ENCODE measurements at places on chromosomes 11 and 22.

GRCh38 chr11:34308913-34309585 is 48.8 kb downstream of the ABTB2 start:
- no peak for DNase-seq

GRCh38 chr11:68962527-68963250 is 18.1 kb downstream of the MRGPRD start:
- no peak for DNase-seq

GRCh38 chr11:13216019-13216710 is 61.4 kb upstream of the BMAL1 start:
- peak; percentile 70 for DNase-seq

GRCh38 chr11:78325274-78325781 is 92.3 kb downstream of the GAB2 start:
- no peak for DNase-seq

DNA sequence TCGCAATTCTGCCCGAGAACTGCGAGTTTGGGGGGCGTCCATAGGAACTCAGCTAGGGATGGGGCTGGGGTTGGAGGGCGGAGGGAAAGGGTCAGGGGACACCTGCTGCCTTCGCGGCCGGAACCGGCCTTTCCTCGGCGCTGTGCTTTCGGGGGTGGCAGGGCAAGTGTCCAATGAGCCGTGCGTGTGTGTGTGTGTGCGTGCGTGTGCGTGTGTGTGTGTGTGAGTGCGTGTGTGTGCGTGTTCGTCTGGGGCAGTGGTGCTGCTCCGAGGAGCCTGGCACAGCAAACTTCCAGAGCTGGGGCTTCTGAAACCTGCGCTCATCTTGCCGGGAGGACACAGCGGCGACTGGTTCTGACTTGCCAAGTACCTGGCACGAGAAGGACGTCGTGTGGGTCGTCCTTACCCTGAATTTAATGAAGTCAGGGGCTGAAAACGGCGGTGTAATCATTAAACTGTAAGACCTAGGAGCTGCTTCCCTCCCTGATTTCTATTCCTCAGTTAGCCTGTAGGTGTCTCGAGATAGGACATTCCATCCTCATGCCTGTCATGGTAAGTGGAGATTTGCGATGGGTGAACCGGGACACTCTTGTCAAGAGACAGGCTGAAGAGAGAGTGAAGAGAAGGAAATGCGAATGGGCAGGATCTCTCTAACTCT is 27.0 kb upstream of the AMOTL1 start:
- no peak for DNase-seq

DNA sequence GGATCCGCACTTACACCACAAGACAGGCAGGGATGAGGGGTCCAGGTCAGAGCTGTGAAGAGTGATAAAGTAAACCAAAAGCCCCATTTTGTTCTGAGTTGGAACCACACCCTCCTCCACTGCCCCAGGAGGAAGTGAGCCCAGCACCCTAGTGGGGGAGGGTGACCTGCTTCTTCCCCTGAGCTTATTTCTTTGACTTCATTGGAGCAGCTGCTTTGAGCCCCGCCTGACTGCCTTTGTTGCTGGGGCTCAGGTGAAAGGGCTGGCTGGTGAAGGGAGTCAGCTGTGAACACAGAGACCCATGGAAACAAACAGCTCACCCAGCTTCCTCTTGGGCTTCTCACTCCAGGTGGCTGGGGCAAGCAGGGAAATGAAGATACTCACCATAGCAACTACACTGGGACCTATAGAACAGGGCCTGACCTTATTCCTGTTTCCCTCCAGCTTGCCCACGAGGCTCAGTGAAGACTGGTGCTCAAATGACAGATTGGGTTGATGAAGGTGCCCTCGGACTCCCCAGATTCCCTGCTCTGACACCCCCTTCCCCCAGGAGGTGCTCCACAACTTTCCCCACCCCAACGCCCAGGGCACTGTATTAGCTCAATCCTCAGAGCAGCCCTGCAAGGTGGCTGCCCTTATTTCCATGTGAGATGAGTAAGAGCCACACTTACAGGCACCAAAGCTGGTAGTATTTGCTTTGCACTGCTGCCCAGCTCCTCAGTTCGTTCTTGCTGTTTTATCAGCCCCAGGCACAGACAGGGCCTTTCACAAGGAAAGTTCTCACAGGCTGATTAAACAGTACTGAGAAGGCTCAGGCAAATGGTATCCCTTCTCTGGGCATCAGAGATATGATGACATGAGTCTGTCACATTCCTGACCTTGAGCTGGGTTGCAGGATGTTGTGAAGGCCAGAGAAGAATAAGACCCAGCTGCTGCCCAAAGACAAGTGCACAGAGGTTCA is 2.4 kb downstream of the UCP2 start:
- peak; percentile 71 for DNase-seq

- DNase-seq = no peak
Observed at GRCh38 chr11:19867064-19867463, 154.4 kb downstream of the NAV2 start.

GRCh38 chr11:21710809-21711208 is 482.1 kb upstream of the ANO5 start:
- no peak for DNase-seq

- no peak for DNase-seq
Observed at GRCh38 chr11:100578831-100579311, 108.2 kb upstream of the ARHGAP42 start.

DNA sequence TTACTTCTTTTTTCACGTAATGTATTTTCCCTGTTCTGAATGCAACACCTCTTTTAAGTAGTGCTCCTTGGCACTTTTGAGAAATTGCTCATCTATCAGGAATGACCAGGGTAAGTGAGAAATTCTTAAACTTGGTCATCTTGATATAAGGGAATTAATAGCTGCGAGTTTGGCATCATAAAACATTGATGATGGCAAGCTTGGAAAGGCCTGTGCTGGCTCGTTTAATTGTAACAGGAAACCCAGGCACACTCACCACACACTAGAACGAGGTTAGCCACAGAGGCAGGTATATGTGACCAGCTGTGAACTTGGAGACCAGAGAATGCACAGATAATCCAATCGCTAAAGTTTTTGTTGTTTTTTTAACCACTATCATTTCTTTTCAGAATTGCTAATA is 24.3 kb downstream of the FAM118A start:
- no peak for DNase-seq

- DNase-seq = no peak
Observed at GRCh38 chr11:30210357-30210756, 20.5 kb upstream of the FSHB start.

- DNase-seq = no peak
Observed at GRCh38 chr22:46090631-46091201, 59.6 kb upstream of the PPARA start.

DNA sequence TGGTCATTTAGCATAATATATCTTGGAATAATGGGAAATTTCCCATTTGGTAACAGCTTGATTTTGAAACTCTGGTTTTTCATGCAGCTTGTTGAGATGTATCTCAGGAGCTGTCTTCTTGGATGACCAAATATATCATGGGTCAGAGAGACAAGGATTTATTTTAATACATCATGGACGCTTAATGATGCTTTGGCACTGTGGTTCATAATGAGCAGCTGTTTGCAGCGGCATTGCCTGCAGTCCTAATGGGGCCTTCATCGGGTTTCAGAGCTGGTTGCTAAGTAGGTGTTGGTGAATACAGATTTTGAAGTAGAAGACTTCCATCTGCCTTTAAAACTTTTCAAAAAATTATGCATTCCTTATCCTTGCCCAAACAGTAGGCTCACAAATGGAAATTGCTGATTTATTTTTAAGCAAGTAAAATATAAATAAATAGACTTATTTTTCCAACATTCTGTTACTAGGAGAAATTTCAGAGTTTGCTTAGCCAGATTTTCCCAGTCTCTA is 389.5 kb upstream of the FAT3 start:
- DNase-seq = no peak

GRCh38 chr22:49502126-49502826 is 325.4 kb downstream of the BRD1 start:
- DNase-seq = no peak

DNA sequence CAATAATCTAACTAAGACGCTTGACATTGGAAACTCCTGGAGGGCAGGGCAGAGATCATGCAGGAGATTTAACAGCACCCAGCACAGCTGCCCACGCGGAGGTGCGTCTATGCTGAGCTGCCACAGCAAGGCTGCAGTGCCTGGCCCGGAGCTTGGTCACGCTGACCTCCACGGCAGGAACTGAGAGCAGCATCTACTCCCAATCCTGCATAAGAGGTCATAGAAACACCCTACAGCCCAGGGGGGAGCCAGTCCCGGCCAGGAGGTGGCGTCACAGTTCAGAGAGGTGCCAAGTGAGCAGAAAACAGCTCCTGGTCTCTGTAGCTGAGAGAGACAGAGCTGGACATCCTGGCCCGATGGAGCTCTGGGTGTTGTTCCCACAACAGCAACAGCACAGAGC is 121.1 kb upstream of the TMEM45B start:
- DNase-seq = no peak

DNA sequence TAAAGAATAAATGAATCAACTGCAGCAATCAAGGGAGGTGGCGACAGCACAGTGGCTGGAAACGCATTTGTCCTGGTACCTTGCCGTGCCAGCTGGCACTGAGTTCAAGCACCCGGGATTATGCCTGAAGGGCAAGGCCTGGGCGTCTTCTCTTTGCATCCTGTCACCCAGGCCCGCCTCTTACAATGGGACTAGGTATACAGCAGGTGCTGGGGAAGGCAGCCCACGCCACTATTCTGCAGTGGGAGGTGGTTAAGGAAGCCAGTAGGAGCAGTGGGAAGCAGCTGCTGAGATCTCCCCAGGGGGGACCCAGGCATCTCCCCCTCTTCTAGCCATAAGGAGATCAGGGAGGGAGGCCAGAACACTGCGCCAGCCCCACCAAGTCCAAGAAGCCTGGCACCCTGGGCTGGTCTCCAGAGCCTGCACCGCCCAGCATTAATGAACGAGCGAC is 15.3 kb upstream of the BAIAP2L2 start:
- no peak for DNase-seq

- DNase-seq = no peak
Observed at GRCh38 chr11:17991783-17992433, 20.9 kb downstream of the SERGEF start.

DNA sequence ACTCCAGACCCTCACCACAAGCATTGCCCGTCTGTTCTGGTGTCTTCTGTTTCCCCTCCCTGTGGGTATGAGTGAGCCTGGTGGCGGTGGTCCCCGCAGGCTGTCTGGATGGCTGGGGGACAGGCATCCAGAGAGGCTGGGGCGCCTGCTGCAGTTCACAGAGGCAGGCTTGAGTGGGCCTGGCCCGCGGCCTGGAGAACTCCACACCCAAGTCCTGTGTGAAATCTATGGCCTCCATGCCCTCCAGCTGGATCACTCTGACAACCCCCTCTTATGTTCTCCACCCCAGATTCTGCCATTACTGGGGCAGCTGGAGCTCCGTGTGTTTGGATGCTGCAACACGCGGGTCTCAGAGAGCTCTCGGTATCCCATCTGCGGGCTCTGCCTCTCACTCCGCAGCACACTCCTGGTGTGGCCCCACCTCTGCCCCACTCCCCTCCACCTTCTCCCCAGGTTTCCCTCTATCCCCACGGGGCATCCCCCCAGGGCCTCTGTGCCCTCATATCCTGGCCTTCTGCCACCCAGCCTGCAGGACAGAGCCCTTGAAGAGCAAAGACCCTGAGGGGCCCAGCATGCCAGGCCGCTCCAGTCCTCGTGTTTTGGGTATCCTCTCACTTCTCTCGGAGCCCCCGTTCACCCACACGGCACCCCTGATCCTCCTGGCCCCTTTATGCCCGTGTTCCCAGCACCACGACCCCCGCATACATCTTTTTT is 31.3 kb downstream of the LRRC74B start:
- no peak for DNase-seq

DNA sequence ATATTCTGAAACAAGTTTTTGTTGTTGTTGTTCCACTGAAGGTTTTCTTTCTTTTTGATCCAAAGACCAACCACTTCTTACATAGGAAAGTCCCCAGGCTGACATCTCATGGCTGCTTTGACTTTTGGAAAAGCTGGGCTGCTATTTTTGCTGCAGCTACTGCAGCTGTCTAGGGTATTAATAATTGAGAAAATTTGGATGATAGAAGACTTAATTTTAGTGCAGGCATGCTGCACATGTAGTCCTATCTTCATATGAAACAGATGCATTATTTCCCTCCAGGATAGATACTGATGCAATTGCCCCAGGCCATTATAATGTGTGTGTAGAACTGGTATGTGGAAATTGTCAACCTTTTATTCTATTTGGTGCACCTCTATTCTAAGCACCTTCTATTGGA is 131.4 kb downstream of the NAV2 start:
- no peak for DNase-seq

DNA sequence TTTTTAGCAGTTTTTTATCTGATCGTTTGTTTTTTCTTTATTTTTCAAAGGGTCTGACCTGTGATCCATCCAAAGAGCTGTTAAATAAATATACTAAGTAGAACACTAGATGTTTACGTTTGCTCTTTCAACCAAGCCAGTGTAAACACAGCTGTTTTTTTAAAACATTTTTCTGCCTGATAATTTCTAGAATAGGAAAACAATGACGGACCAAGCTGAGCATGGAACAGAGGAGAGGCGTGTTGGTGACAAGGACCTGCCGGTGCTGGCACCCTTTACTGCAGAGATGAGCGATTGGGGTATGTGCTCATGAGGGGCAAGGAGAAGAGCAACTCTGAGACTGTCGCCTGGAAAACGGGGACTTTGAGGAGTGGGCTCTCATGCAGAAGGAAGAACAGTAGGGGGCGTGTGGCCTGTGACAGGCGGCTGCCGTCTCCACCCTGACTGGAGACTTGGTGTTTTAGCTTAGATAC is 28.6 kb upstream of the PANX2 start:
- no peak for DNase-seq

DNA sequence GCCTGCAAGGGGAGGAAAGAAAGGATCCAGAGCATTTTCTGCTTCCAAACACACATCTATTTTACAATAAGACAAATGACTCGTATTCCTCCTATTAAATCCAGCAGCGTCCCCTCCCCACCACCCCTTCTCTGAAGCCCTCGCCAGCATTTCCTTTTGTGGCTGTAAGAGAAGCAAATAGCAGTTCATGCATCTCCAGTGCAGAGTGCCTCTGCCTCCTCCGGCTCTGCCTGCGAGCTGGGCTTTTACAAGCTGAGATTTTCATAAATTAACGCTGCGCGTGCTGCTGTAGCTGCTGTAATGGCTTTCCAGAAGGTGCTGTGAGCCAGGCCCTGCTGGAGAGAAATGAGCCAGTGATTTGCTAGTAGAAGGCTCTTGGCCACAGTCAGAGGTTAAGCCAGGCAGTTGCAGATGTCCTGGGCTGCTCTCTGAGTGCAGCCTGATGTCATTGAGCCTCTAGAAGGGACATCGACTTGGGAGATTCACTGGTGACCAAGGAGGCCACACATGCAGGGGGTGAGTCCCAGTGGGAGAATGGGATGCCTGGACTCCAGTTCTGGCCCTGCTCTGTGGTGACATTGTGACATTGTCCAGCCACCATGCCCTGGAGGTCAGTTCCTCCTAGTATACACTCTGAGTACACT is 134.5 kb upstream of the NAV2 start:
- no peak for DNase-seq

DNA sequence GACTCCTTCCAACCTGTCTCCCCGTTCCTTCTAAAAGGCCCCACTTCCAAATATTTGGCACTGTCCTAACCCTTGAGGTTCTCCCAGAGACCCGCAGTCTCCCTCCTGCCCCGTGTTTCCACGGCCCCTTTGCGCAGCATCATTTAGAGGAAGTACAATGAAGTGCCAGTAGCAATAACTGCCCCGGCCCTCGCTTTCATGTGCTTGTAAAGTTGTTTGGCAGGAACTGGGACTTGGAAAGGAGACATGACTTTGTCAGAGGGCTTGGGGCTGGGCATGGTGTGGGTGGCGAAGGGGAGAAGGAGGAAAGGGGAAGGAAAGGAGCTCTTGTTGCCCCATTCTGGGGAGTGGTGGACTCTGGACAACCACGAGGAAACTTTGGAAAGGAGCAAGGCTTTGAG is 2.6 kb downstream of the CD44 start:
- DNase-seq = no peak

Measured in stimulated activated CD8-positive, alpha-beta memory T cell treated with anti-CD3 and anti-CD28 coated beads, Interleukin-7, amount 100 ng/mL, for 48 hours (primary cell).